Thoracic aorta (tissue), 2 donors: ENCODE measurements at places on chromosomes 6 and 20.

GRCh38 chr20:33629979-33630378 is 32.1 kb upstream of the C20orf144 start:
- no peaks in the 10 kb centered on the region for H3K27me3 ChIP-seq
- no peaks in the 10 kb centered on the region for H3K4me1 ChIP-seq
- DNase-seq = no peak
- no peak overlapping the region for H3K27ac ChIP-seq

DNA sequence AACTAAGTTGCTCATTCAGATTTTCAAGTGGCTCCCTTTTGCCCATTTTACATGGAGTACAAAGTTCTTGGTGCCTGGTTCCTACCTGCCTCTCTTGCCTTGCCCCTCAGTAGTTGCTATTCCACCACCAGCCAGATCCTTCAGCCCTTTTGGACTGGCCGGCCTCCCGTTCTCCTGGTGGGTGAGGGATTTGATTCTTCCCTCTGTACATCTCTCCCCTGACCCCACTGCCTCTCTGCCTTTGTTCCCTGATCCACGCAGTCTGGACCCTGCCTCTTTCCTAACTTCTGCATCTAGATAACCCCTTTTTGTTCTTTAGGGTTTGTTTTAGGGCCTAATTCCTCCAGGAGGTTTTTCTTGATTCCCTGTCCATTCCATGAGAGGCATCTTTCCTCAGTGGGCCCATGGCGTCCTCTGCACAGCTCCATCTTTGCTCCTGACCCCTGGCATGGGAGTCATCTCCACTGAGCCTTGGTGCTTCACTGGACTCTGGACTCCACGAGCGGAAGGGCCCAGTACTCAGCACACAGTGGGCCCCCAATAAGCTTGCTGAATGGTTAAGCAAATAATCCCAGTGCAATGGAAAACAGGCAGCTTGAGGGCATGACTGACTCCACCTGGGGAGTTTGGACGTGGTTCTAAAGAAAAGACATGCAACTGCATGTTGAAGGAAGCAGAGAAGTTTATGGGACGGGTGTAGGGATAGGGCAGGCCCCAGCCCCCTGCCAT is 309.3 kb upstream of the SUPT3H start:
- no peaks in the 10 kb centered on the region for H3K27me3 ChIP-seq
- H3K4me1 ChIP-seq = no peaks in the 10 kb centered on the region
- no peaks in the 10 kb centered on the region for H3K36me3 ChIP-seq
- no peak overlapping the region for H3K27ac ChIP-seq

DNA sequence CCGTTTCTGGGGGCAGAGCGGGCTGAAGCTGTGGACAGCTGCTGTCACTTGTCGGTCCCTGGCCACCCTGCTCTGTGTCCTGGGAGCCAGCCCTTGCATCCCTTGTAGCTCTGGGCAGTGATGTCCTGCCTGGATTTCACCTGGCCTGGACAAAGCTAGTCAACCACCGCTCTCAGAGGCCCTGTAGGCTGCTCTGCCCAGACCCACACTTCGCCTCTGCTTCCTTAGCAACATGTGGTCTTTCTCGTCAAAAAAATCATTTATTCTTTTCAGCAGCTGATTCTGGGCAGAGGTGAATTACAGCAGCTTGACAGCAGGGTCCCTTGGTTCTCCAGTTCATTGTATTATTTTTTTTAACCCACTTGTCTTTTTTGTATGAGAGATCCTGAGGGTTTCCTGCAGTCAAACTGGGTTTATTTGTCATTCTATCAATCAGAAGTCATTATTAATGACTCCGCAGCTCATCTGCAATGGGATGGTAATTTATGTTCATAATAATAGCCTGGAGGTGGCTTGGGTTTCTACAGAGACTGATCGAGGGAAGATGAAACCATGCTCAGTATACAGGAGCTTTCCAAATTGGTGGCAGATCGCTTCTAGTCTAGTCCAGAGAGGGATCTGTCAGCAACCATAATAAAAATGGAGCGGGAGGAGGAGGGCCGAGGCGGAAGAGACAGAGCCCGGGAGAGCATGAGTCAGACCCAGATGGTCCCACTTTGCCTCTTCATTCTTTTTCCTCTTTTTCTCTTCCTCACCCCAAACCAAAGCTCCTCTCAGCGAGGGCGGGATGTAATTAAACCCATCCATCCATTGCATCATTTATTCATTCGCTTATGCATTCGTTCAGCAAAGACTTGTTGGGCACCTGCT is 22.4 kb downstream of the EDN3 start:
- no peak overlapping the region for H3K4me3 ChIP-seq
- no peak overlapping the region for H3K27ac ChIP-seq
- no peaks in the 10 kb centered on the region for H3K4me1 ChIP-seq
- H3K27me3 ChIP-seq = no peaks in the 10 kb centered on the region
- H3K36me3 ChIP-seq = no peaks in the 10 kb centered on the region
- no peak for DNase-seq

DNA sequence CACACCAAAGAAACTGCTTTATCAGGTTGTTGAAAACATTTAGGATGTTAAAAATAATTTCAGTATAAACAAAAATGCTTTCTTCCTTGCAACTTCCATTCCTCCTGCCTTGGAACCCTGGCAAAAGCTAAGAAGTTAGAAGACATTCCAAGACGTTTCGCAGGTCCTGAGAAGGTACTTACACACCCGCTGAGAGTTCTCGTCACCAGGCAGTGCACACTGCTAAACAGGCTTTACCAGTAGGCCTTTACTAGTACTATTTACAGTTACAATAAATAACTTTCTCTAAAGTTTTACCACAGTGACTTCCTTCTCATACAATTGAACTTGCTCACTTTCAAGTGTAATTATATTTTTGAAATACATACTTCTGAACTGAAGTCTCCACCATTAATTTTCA is 81.4 kb upstream of the RPS6KA2 start:
- H3K4me3 ChIP-seq = no peak overlapping the region
- peaks cover 2% of the 10 kb centered on the region for H3K4me1 ChIP-seq
- H3K27me3 ChIP-seq = no peaks in the 10 kb centered on the region
- no peak for DNase-seq
- H3K27ac ChIP-seq = no peak overlapping the region

GRCh38 chr6:56849896-56850295 is 105.0 kb upstream of the BEND6 start:
- peak overlapping the region; percentile 76 for H3K4me3 ChIP-seq
- peaks cover 4% of the 10 kb centered on the region for H3K27me3 ChIP-seq
- DNase-seq = no peak
- H3K27ac ChIP-seq = peak overlapping the region; percentile 66

DNA sequence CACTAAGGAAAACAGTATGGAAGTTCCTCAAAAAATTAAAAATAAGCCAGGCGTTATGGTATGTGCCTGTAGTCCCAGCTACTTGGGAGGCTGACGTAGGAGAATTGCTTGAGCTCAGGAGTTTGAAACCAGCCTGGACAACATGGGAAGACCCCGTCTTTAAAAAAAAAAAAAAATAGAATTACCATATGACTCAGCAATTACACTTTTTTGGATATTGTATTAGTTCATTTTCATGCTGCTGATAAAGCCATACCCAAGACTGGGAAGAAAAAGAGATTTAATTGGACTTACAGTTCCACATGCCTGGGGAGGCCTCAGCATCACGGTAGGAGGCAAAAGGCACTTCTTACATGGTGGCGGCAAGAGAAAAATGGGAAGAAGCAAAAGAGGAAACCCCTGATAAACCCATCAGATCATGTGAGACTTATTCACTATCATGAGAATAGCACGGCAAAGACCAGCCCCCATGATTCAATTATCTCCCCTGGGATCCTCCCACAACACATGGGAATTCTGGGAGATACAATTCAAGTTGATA is 10.8 kb upstream of the SMIM29 start:
- no peaks in the 10 kb centered on the region for H3K36me3 ChIP-seq
- no peak overlapping the region for H3K27ac ChIP-seq
- DNase-seq = no peak
- no peak overlapping the region for H3K4me3 ChIP-seq
- H3K4me1 ChIP-seq = no peaks in the 10 kb centered on the region
- H3K27me3 ChIP-seq = no peaks in the 10 kb centered on the region

GRCh38 chr6:1163501-1163900 is 148.4 kb upstream of the FOXQ1 start:
- no peaks in the 10 kb centered on the region for H3K36me3 ChIP-seq
- no peaks in the 10 kb centered on the region for H3K4me1 ChIP-seq
- DNase-seq = no peak
- H3K27me3 ChIP-seq = no peaks in the 10 kb centered on the region
- no peak overlapping the region for H3K27ac ChIP-seq

DNA sequence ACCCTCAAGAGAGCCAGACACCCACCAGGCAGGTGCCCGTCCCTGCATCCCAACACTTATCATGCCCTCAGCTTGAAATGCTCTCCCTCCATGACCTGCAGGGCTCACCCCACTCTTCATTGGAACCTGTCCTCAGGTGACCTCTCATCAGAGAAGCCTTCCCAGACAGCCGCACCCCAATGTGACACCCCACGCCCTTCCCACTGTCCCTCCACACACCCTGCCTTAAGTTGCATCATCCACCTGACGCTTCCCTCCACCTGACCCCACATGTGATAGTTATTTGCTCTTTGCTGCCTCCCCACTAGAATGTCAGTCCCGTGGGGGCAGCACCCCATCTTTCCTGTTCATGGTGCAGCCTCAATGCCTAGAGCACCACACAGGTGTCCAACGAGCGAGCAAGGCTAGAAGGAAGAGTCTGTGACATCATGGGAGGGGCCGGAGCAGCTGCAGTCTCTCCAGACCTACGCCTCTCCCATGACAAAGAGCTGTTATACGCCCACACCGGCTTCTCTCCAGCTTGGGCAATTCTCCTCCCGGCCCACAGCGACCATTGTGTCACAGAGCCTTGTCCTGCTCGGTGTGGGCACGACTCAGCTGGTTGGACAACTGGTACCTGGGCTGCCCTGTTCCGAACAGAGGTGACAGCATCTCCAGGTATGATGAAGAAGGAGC is 58.2 kb downstream of the NFATC2 start:
- no peak for DNase-seq
- H3K27me3 ChIP-seq = no peaks in the 10 kb centered on the region
- H3K4me1 ChIP-seq = no peaks in the 10 kb centered on the region
- no peaks in the 10 kb centered on the region for H3K36me3 ChIP-seq
- H3K4me3 ChIP-seq = no peak overlapping the region
- no peak overlapping the region for H3K27ac ChIP-seq

DNA sequence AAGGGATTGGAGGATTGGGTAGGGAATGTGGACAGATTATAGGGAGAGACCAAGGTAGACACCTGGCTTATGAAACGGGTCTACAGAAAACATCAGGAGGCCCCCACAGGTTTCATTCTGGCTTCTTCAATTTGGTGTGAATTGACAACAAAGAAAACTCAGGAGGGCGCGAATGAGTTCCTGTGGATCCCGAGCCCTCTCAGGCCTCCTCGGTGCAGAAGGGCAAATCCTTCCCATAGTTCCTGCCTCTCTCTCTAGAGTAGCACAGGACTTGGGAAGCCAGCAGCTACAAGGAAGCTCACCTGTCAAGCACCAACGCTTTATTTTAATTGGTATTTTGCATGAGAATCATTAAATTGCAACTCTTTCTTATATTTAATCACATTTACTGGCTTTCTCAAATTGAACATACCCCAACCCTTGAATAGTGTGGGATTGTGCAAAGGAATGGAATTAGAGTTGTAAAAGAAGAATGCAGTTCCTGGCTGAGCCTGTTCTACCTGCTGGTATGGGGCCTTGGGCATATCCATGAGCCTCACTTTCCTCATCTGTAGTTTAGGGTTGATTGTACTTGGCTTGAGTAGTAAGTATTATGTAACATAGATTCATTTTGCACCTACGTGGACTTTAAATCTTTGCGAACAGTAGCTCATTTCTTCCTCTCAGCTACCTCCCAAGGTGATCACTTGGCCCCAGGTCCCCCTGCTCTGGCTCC is 56.4 kb upstream of the PHACTR2 start:
- no peaks in the 10 kb centered on the region for H3K36me3 ChIP-seq
- H3K4me3 ChIP-seq = no peak overlapping the region
- H3K4me1 ChIP-seq = peaks cover 10% of the 10 kb centered on the region
- H3K27me3 ChIP-seq = no peaks in the 10 kb centered on the region

GRCh38 chr6:82614518-82614917 is 250.9 kb downstream of the TPBG start:
- no peaks in the 10 kb centered on the region for H3K27me3 ChIP-seq
- H3K4me1 ChIP-seq = no peaks in the 10 kb centered on the region
- DNase-seq = no peak
- no peak overlapping the region for H3K4me3 ChIP-seq
- no peaks in the 10 kb centered on the region for H3K36me3 ChIP-seq
- no peak overlapping the region for H3K27ac ChIP-seq

DNA sequence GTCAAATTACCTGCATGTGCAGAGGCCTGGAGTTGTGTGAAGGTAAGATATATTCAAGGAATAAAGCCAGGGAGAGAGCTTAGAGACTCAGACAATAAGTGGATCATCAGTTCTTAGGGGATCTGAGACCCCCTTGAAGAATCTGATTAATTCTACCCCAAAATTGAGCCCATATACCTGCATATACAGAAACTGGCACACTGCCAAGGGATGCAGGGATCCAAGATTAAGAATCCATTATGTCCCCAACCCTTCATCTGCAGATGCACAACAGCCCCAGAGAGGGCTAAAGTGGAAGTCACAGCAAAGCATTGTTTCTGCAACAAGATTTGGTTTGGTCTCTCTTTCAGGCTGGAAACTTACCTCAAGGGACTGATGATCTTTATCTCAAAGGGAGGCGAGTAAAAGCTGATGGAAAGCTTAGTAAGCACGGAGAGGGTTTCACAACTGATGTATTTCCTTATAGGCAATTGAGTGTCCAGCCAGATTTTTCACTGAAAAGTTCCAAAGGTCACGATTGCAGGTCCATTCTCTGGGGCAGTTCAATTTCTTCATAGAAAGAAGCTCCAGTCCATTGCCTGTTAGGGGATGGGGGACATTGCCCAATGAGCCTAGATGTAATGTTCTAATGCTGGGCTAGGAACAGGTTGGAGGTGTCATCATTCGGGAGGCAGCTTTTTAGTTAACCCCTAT is 20.9 kb upstream of the STK35 start:
- H3K36me3 ChIP-seq = no peaks in the 10 kb centered on the region
- H3K27me3 ChIP-seq = no peaks in the 10 kb centered on the region
- no peak overlapping the region for H3K4me3 ChIP-seq
- H3K27ac ChIP-seq = no peak overlapping the region
- no peak for DNase-seq

GRCh38 chr6:11606332-11606731 is 68.8 kb downstream of the TMEM170B start:
- H3K36me3 ChIP-seq = no peaks in the 10 kb centered on the region
- H3K4me1 ChIP-seq = peaks cover 55% of the 10 kb centered on the region
- peak overlapping the region; percentile 41 for H3K27ac ChIP-seq
- H3K27me3 ChIP-seq = no peaks in the 10 kb centered on the region
